Aorta (tissue), 5 donors: ENCODE measurements at places on chromosomes 3 and 15. TPM values are rescaled to one million over a fixed set of nuclear protein-coding genes. Genes with fewer than 3 reads are reported as not detected.

DNA sequence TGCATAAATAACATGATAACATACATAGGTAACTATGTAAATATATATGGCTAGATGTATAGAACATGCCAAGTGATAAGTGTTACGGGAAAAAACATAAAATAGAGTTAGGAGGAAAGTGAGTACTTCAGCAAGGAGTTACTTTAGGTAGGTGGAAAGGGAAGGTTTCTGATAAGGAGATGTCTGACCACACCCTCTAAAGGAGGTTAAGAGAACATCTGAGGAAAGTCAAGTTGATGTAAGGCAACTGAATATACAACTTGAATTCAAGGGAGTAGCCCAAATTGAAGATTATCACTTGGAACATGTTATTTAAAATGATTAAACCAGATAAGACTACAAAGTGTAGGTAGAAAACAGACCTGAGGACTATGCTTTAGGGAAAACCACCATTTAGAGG, 13.8 kb downstream of the PIERCE2 start:
- no peak for DNase-seq

GRCh38 chr3:48268936-48269561, 28.1 kb downstream of the ZNF589 start:
- DNase-seq: no peak

DNA sequence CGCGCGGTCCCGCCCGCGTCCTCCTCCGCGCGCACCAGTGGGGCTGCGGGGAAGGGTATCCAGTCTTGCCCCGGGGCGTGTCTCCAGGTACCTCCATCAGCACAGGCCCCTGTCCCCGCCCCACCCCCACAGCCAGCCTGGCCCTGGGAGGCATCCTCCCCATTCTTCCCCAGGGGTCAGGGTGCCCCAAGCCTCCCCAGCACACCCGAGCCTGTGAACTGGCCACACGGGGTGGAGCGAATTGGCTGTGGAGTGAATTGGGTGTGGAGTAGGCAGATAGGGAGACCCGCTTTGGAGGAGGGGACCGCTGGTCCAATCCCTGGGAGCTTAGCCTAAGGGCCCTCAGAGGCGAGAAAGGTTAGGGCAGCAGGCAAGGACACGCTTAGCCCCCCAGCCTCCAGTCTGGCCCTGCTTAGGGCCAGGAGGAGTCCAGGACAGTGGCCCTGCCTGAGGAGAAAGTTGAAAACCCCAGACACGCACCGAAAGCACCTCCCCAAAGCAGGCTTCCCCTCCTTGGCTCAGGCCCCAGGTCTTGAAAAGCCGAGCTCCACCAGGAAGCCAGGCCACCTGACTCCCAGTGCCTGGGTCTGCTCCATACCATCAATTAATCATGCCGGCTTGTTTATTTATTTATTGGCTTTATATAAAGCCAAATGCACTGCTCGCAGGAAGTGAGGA, 107.7 kb upstream of the SLC6A11 start:
- DNase-seq: no peak

DNA sequence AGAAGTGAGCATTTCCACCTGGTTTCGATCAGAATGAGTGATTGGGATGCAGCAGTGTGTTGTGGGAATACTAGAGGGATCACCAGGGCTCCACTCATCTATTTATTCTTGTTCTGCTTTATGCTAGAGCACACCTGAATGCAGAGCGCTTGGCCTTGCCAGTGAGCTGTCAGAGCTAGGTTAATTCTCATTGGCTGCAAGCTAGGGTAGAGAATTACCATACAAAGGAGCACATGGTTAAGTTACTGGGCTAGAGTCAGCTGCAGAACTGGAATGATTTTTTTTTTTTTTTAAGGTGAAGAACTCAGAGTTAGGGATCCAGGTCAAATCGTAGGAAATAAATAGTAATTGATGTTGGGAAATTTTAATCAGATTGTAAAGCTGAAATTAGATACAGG, 8.8 kb downstream of the EIF2AK4 start:
- no peak for DNase-seq

DNA sequence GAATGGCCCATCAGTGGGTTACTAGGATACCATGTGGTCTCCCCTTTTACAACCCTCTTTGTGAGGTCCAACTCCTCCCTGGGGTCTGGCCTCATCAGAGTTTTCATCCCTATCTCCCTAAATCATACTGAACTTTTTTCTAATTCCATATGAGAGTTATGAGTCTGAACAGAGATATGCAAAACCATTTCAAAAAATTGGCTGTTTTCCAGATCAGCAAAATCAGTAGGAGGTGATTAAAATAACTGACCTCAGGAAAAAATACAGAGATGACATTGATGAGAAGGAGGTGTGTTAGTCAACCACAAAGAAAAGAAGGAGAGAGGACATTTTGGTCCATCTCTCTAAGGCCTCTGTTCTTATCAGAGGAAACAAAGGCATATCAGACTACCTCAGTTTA, 200.8 kb upstream of the CFAP20DC start:
- no peak for DNase-seq

GRCh38 chr3:134294302-134295280, 43.9 kb upstream of the RYK start:
- no peak for DNase-seq

DNA sequence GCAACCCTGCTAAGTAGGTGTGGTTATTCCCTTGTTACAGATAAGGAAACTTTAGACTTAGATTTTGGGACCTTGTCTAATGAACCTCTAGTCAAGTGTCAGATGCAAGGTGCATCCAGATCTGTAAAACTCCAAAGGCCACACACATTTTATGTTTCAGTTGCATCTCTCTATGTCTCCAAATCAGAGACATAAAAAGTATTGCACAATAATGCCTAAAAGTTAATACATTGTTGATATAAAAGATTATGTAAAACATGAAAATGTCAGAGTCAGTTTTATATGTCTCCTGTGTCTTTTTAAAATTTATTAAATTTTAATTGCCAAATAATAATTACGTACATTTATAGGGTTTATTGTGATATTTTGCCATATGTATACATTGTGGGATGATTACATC, 408.5 kb downstream of the NTRK3 start:
- no peak for DNase-seq

- no peak for DNase-seq
These were observed 87.6 kb upstream of the KBTBD8 start for GRCh38 chr3:66910266-66911055.

DNA sequence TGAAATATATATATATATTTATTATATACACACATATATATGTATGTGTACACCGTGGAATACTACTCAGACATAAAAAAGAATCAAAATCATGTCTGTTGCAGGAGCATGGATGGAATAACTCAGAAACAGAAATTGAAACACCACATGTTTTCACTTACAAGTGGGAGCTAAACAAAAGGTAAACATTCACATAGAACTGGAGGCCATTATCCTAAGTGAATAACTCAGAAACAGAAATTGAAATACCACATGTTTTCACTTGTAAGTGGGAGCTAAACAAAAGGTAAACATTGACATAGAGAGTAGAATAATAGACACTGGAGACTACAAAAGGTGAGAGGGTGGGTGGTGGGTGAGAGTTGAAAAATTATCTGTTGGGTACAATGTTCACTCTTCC, 171.5 kb upstream of the GOLIM4 start:
- no peak for DNase-seq

DNA sequence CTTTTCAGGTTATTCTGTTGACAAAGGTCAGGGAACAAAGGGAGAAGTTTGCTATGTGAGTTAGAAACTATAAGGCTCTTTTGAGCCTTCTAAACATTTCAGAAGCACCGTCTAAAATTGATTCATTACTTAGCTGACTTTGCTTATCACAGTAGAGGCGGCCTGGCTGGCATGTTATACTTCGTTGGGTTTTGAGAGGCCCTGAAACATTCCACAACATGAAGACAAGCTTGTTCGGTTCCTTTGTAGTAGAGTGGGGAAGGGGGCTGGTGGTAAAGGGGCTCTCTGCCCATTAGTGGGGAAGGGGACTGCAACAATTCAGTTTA, 23.6 kb downstream of the ZBTB38 start:
- no peak for DNase-seq

DNA sequence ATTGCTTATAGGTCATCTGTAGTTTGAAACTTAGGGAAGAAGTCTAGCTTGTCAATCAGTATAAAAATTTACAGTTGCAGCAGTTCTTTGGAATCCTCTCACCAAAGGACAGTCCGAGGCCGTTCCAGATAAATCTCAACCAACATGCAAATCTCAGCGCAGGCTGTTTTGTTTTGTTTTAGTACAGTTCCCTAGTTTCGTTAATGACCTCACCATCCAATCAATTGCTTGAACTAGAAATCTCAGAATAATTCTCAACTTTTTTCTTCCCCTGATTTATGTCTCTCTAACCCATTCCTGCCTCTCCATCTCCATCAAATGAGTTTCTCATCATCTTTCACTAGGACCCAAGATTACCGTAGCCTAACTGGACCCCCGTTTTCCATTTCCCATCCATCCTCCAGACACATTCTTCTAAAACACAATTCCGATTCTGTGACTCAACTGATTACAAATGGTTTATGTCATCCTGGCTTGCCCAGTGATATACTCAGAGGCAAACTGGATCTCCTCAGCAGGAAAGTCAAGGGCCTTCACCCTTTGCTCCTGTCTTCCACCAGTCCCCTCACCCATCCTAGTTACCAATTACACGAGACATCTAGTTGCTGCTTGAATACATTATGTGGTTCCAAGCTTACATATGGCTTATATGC, 1.3 kb downstream of the SMCO1 start:
- no peak for DNase-seq

GRCh38 chr3:108546247-108546646, 35.9 kb upstream of the MYH15 start:
- no peak for DNase-seq

- no peak for DNase-seq
These were observed 85.0 kb downstream of the HES1 start for GRCh38 chr3:194220901-194221326.

DNA sequence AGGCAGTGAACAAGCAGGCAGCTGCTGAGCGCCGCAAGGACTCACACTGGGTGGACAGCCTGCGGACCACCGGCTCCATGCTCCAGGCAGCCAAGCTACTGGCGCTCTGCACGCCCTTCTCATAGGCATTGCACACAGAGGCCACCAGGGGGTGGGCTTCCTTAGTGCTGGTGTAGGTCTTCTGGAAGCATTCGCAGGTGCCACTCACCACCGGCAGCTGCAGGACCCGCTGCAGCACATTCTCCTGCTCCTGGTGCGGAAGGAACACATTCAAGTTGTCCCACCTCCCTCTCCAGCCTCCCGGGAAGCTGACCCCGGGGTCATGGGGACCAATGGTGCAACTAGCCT, 6.0 kb downstream of the PLIN1 start:
- DNase-seq: no peak

- DNase-seq: no peak
These were observed 5.7 kb upstream of the DYNLT2B start for GRCh38 chr3:196323691-196324090.

DNA sequence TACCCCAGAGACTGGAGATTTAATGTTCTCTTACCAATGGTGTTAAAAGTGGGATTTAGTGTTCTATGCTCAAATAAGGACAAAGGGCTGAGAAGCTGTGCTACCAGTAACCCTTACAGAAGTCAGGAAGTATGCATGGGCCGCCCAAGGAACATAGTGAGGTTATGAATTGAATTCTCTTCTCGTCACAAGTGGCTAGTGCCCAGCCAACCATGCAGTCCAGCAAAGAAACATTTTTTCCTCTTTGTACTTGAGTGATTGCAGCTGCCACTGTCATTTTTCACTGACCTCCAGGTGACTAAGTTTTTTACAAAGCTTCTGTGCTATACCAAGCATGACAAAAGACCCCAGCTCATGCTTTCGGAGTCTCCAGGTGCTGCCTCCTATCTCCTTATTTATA, 110.6 kb upstream of the DCBLD2 start:
- DNase-seq: peak; percentile 81

DNA sequence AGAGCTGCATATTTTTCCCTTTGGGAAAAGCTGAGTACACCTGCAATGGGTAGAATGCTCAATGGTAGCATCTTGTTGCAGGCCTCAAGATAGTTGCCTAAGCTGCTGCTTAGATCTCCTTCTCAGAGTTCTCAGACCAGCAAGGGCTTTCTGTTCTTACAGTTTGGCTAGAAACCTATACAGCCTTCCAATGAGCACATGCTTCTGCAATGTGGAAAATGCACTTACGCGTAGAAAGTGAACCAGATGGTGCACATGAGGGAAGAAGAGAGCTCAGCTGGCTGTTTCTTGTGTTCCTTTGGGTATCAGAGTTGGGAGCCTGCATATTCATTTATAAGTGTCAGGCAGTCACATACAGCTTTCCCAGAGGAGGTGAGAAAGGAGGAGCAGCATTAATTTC, 136.4 kb downstream of the B3GALNT1 start:
- DNase-seq: no peak

- DNase-seq: no peak
These were observed 34.1 kb upstream of the NMD3 start for GRCh38 chr3:161187046-161187445.

DNA sequence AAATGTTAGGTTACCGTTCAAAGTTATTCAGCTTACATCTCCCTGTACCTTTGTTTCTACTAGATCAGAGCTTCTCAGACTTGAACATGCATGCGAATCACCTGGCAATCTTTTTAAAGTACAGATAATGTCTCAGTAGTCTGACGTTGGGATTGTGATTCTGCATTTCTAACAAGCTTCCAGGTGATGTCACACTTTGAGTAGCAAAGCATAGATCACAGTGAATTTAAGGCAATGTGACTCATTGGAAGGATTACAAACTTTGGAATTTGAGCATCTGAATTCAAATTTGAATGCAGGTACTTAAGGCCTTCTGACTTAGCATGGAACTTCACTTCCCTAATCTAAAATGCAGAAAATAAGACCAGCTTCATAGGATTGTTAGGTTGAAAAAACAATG, 10.8 kb upstream of the ZMAT3 start:
- DNase-seq: no peak

GRCh38 chr3:181860235-181860634, 148.5 kb downstream of the SOX2 start:
- no peak for DNase-seq

DNA sequence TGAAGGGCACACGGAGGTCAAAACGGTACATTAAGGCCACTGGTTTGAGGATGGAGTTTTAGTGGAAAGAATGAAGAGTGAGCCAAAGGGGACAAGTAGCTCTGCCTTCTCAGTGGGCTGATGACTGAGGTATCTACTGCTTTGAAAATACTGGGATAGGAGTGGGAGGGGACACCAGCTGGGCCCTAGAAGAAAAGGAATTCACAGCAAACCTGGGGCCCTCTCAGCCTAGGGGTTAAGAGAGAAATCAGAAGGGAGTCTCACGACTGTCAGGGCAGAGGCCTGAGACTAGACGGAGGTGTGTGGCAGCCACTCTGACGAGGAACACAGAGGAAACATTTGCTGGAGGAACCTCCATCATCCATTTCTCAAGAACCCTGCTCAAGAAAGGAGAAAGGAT, 75.1 kb downstream of the TNIK start:
- no peak for DNase-seq

Gene SNAP23
- 82.5 TPM for polyA plus RNA-seq

Gene CEP19
- polyA plus RNA-seq: 1.8 TPM

Gene KIF15
- 0.92 TPM for polyA plus RNA-seq

Gene ALCAM
- 35.4 TPM for polyA plus RNA-seq

Gene ATP13A4
- polyA plus RNA-seq: not detected

Gene CLSTN2
- polyA plus RNA-seq: 0.13 TPM

Gene ARIH1
- 27.2 TPM for polyA plus RNA-seq

Gene DBR1
- polyA plus RNA-seq: 5.5 TPM

Gene INAFM2
- 26.0 TPM for polyA plus RNA-seq

Gene CHRNA7
- 2.3 TPM for polyA plus RNA-seq

Gene TIGIT
- not detected for polyA plus RNA-seq
